Tibial nerve (tissue), 4 donors: ENCODE measurements at places on chromosomes 7 and 10. TPM values are rescaled to one million over a fixed set of nuclear protein-coding genes. Genes with fewer than 3 reads are reported as not detected.
A peak's percentile ranks its signal among the peaks of the same experiment; 100 is the strongest.

GRCh38 chr10:76040830-76041220 is 609.4 kb downstream of the LRMDA start:
- DNase-seq, result no peak

DNA sequence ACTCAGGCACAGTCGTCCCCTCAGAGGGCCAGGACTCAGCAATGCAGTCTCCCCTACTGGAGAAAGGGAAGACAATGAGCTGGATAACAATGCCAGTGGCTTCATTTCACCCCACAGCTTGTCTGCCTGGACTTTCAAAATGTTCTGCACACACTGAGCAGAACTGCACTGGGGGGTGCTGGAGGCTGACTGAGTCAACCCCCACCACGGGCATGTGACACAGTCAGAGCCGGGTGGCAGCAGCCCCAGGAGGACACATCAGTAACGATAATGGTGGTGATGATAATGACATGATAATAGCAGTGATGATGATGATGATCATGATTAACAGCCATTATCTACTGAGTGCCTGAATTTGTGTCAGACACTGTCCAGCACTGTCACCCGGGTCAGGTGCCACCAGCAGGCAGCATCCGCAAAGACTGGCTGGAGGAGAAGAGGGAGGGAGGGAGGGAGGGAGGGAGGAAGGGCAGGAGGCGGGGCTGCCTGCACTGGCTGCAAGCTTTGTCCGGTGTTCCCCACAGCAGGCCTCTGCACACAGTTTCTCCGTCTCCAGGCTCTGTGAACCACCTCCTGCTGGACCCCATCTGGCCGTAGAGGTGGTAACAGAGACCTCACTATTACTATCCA is 67.4 kb downstream of the PLXNA4 start:
- DNase-seq, result no peak

DNA sequence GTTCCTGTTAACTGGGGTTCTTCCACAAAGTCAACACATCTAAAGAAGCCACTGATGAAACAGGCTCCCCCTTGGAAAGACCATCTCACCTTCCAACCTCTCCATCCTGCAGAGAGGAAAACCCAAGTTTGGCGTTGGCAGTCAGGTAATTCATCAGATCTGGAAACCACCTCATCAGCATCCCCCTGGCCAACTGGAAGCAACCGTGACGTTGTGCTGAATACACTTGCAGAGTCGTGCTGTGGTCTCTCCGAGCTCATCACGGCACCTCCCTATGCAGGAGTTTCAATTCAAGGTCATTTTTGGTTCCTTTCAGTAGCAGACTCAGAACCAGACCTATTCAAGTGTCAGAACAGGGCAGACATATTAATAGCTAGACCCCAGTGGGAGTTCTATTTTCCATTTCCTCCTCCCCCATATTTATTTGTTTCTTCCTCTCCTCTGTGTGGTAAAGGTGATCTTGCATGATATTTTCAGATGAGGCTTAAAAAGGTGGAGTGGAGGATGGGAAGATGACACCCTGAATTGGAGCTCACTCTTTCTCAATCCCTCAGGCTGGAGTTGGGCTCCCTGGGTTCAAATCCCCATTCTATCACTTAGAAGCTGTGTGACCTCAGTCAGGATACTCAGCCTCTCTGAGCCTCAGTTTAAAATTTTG is 149.1 kb upstream of the ADO start:
- DNase-seq, result no peak

- peak; percentile 67 for DNase-seq
These were observed 51.4 kb upstream of the PFKFB3 start for GRCh38 chr10:6151087-6151977.

GRCh38 chr7:36814311-36814710 is 90.0 kb upstream of the AOAH start:
- no peak for DNase-seq

- no peak for DNase-seq
These were observed 133.7 kb upstream of the TNS3 start for GRCh38 chr7:47715631-47716068.

DNA sequence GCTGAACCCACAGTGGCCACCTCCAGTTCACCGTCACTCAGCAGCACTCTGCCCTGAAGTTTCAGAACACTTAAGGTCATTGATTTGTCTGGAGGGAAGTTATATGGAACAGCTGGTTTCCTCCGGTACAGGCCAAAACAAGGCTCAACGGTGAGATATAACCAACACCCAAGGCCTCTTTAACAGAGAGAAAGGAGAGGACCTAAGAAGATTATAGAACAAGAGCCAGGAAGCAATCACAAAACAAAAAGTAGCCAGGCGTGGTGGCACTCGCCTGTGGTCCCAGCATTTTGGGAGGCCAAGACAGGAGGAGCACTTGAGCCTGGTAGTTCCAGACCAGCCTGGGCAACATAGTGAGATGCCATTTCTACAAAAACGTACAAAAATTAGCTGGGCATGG is 290.7 kb downstream of the SKIDA1 start:
- no peak for DNase-seq

DNA sequence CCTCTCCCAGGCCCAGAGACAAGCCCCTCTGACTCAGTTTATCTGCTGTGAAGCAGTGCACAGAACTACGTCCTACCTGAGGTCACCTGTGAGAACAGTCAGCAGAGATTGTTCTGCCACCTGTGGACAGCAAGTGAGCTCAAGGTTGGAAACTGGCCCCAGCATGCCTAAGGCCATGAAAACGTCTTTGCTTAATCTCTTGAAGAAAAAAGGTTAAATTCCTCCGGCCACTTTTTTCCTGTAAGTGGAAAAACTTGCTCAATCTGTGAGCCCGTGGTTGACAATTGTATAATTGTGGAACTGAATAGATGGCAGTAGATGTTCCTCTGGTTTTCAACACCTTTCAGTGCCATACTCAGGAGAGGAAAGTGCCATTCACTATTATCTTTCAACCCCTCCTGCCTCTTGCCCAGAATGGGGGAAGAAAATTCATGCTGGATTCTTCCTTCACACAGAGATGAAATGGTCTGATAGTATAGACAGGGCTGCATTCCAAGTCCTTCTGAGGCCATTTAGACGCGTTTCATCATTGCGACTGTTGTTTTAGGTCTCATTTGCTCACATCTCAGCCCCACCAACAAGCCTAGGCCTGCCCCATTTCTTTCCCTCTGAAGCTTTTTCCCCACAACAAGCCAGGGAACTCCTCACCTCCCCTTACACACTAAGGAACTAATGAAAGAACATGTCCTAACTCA is 292.9 kb downstream of the FZD1 start:
- no peak for DNase-seq

DNA sequence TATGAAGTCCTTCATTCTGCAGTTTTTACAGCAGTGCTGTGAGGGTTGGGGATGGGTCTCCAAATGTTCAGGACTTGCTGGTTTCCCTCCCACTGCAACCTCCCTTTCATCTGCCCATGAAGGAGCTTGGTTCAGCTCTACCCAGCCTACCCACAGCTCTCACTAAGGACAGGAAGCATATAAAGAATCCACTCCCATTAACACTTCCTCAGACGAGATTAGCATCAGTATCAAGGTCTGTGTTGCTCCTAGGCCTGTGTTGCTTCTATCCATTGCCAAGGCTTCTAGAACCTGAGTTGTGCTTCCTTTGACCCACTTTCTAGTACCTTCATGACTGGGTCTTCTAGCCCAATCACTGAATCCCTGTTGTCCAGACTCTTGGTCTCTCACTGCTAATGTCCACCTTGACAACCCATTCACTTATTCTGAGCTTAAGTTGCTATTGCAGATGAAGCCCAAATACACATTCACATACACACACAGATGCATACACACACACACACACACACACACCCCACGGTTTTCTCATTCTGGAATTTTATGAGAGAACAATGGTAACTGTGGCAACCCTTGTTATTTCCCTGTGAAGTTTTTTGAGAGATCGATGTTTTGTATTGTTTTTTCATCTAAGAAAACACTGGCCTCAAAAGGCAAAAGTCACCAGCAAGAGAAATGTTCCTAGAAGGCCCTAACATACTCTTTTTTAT is 248.1 kb downstream of the MTERF1 start:
- no peak for DNase-seq

GRCh38 chr10:25393621-25394020 is 218.8 kb downstream of the GPR158 start:
- no peak for DNase-seq

DNA sequence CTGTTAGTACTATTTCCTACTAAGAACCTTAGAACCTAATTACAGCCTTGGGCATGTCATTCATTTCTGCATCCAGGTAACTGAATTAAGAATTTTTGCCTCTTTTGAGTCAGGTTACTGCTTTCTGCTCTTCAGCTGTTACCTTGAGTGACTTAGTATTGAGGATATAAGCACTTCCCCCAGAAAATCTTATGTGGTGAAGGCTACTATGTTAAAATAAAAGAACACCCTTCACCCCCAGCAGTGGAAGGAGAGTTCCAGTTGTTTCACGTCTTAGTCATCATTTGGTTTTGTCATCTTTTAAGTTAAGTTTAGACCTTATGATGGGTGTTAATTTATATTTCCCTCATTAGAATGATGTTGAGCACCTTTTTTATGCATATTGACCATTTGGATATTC is 82.8 kb downstream of the GLCCI1 start:
- DNase-seq, result no peak

DNA sequence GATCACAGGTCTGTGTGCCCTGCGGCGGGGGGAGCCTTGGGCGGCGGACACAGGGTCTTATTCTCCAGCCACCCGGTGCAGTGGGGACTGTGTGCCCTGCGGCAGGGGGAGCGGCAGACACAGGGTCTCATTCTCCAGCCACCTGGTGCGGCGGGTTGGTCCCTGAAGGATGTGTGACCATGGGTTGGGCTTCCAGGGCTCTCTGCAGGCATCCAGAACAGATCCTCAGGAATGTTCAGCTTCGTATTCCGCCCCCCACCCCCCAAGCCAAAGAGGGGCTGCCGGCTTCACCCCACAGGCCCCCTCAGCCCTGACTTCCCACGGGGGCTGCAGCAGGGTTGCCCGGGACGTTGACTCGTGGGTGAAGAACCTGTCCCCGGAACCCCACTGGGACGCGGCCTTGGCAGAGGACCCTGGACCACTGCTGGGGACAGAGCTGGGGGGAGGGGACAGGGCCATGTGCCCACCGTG is 154.5 kb upstream of the PPP2R2D start:
- no peak for DNase-seq

DNA sequence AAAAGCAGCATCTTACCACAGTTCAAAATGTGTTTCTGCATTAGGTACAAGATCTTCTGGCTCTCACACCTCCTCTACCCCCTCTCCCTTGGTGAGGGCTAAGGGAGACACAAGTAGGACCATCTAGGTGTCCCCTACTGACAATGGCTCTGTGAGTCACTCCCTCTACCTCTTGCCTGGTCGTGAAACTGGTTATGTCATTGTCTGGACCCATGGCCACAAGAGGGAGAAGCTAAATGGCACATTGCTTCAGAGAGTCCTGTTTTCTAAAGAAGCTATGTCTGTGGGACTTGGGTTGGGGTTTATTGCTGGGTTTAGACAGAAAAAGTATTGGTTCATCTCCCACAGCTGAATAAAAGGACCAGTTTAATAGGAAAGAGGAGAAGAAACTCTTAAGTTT is 4.0 kb upstream of the PLXNA4 start:
- no peak for DNase-seq

DNA sequence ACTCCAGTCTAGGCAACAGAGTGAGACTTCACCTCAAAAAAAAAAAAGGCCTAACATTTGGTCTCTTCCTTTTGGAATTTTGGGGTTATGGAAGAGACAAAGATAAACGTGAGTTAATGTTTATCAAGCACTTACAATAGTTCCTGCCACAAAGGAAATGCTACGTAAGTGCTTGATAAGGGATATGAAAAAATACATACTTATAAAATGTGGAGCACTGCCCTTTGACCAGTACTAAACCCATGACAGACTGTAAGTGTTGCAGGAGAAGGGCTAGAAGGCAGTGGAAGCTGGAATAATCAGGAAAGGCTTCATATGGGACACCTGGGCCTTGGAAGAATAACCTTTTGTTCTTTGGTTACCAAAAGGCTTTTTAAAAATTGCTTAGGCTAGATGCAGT is 25.5 kb downstream of the TMEM248 start:
- DNase-seq, result no peak

GRCh38 chr7:121504482-121504881 is 108.4 kb upstream of the FAM3C start:
- no peak for DNase-seq

DNA sequence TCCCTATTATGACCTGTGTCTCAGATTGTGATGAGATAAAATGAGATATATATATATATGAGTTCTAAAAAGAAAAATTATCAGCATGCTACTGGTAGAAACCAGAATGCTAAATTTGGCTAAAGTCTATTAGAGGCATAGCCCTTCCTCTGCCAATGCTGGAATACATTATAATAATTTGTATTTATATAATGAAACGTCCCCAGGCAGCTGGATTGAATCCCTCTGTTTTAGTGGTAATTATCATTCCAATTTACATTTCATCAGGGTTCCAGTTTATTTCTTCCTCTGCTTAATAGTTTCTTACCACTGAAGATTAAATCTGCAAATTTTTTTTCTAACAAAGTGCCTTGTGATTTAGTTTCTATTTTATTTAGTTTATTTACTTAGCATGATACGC is 71.8 kb upstream of the ABI1 start:
- DNase-seq, result no peak

Gene CPN1
- total RNA-seq, result not detected

Gene AKR1C8
- total RNA-seq, result not detected

Gene GJD4
- not detected for total RNA-seq

Gene ANKRD1
- not detected for total RNA-seq

Gene RBM20
- 8.7 TPM for total RNA-seq

Gene SLC39A12
- not detected for total RNA-seq

Gene PGAM2
- 0.98 TPM for total RNA-seq

Gene GPC2
- 1.1 TPM for total RNA-seq

Gene SMC3
- 31.0 TPM for total RNA-seq

Gene GNAI1
- total RNA-seq, result 29.4 TPM

Gene INMT
- total RNA-seq, result 142 TPM
